ENCODE measurements at places on chromosomes 3 and 15.
A peak's percentile ranks its signal among the peaks of the same experiment; 100 is the strongest.

- no peak for DNase-seq
These were observed 71.8 kb upstream of the SCN5A start for GRCh38 chr3:38721207-38721772.

- DNase-seq: no peak
These were observed 9.9 kb downstream of the BCL6 start for GRCh38 chr3:187735383-187735782.

DNA sequence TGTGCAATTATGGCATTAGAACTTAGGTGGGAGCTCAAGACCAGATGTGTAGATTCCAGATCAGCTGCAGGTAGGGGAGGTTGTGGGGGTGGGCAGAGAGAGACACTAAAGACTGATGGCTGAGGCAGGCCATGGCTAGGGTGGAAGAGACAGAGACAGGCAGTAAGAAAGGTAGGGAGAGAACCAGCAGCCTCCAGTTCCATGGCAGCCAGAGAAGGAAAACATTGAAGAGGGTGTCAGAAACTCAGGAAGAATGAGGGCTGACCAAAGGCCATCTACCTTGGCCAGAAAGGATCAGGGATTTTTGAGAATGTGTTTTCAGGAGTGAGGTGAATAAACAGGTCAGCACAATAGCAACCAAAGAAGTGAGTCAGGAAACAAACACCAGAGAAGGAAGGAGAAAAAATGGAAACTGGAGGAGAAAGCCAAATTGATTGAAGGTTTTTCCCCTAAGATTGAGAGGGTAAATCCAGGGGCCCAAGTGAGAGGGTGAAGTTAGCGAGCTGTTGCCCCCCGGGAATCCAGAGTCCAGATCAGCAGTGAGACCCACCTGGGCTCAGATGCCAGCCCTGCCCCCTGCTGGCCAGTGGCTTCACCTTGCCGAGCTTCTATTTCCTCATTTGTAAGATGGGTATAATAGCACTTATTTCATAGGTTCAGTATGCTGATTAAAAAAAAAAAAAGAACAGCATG, 41.0 kb downstream of the ABHD2 start:
- DNase-seq: peak; percentile 25

GRCh38 chr3:142232340-142232739, 7.0 kb upstream of the GK5 start:
- DNase-seq: no peak

DNA sequence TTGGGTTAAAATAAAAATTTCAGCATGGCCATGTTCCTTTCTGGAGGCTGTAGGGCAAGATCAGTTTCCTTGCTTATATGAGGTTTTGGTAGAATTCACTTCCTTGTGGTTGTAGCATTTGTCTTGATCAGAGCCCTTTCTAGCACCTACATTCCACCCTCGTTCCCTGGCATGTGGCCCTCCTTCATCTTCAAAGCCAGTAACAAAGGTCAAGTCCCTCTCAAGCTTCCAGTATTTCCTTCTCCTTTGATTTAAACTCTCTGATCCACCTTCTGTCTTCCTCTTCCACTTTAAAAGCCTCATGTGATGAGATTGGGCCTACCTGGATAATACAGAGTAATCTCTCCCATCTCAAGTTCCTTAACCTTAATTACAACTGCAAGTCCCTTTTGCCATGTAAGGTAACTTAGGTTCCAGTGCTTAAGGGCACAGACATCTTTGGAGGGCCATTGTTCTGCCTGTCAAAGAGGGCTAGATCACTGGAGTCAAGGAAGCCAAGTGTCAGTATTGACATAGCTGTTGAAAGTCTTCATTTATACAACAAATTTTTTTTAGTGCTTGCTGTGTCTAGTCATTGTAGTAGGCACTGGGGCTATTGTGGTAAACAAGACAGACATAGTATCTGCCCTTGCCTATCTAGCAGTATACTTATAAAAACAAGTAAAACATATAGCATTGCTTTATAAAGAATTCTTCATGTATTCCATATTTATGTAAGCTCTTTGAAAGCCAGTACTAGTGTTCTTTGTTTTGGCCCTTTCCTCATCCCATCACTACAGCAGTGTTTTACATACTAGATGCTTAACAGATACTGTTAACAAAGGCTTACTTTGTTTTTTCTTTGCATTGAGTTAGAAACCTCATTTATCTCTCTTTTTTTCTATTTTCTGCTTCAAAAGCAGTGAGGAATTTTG, 40.7 kb downstream of the GLCE start:
- no peak for DNase-seq

DNA sequence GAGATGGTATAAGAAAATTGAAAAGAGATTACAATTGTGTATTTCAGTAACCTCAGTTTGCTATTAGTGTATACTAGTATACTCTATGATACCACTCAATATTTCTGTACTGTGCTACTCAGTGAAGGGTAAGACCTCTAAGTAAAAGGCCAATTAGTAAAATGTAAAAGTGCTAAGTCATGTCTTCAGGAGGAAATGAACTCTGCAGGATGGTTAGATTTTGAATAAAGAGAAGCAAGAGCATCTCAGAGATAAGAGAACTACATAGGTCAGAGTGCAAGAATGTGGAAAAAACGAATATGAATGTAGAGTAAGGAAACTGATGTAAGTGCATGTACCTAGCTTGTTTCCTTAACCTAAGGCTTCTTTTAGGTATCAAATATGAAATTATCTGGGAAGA, 796.6 kb upstream of the GBE1 start:
- DNase-seq: no peak

All from activated T-helper 1 cell treated with anti-CD3 and anti-CD28 coated beads, Interleukin-2, amount 50 U/mL, for 16 hours (primary cell).